NCI-H1694 treated with DMSO at 0.1 percent for 48 hours (cell line): ENCODE measurements at places on chromosomes 3 and 15.
A peak's percentile ranks its signal among the peaks of the same experiment; 100 is the strongest.

DNA sequence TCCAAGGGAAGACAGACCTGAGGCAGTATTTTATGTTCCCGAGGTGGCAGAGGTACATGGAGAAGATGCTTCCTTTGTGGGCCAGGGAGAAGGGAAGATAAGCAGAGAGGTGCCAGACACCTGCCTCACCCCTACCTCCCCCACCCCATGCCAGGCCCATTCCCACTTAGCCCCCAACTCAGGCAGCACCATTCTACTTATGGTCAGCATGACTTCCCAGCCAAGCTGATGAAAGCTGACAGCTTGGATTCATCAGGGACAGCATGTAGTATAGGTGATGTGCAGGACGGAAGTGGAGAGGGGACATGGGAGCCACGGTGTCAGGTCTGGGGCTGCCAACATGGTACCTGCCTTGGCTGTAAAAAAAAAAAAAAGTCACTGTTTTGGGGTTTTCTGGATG is 57.5 kb upstream of the CSPG4 start:
- DNase-seq: no peak

- DNase-seq: no peak
Observed at GRCh38 chr3:52779011-52779836, 1.8 kb downstream of the ITIH1 start.

DNA sequence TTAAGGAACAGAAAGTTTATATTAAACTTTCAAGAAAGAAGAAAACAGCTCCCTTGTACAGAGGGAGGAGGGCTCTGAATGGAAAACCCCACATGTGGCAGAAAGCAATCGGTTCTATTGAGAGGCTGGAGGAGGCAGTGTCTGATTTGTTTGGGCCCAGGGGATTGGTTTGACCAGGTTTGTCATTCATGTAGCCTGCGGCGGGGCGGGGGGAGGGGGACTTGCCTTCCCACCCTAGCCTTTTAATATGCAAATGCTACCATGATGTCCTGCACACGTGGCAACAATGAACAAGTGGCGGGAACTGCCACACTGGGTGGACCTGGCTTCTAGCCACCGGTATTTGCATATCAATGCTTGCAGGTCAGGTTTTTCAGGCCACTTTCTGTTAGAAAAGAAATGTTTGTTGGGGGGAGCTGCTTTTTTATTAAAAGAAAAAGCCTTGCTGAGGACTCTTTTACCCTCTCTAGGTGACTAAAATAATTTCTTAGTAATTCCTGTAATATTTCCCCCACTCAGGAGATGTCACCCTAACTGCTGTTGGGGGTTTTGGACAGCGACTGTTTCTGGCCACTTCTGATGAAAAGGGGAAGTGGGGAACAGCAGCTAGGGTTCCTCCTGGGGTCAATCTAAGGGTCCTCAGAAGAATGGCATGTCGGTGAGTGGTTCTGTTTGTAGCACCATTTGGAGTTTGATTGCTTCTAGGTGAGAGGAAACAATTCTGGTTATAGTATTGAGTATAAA is 691.2 kb downstream of the TBL1XR1 start:
- no peak for DNase-seq

DNA sequence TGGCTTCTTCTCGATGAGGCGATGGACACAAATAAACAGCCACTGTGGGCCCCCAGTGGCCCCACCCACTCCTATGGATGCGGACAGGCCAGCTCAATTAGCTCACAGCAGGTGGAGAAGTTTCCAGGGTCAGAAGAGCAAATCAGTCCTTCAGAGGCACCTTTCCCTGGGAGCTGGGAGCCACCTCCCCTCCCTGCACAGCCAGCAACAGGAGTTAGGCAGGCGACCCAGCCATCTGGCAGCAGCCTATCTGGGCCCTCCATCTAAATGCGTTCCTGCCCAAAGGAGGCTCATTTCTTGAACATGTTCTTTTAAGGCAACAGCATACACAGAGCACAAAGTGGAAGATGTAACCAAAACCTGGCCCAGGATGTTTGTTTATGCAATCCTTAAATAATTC is 211.9 kb upstream of the ARRDC4 start:
- DNase-seq: no peak

DNA sequence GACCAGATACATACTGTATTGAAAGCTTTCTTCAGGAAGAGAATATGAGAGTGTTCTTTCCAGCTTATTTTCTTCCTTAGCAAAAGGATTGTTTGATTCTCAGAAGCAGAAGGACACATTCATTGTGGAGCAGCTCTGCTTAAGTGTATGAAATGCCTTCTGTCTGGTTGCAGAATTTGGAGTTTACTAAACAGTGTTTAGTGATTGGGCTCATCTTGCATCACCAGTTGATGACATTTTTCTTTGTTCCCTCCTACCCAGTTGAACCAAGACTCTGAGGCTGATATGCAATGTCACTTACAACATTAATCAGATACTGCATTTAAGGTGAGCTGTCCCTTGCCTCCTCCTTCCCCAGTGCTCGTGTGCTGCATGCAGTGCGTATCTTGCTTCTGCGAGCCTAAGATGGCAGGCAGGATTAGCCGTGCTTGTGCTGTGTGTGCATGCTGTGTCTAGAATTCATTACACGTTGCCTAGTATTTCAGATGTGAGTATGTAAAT is 18.4 kb downstream of the ZBTB38 start:
- peak; percentile 89 for DNase-seq

- no peak for DNase-seq
Observed at GRCh38 chr3:152430223-152431002, 161.7 kb downstream of the MBNL1 start.
